Right forelimb (tissue), 1 donor: ENCODE measurements at places on chromosomes 13 and 19.

DNA sequence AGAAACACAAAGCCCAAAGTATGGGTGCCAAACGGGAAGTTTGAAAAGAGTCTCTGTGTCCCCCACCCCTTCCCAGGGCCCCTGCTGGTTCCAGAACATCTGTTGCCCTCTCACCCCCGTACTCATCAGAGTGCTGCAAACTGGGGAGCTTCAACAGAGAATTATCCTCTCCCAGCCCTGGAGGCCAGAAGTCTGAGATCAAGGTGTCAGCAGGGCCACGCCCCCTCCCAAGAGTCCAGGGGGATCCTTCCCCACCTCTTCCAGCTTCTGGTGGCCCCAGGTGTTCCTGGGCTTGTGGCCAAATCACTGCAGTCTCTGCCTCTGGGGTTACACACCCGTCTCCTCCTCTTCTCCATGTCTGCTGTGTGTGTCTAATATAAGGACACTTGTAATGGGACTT is 183.4 kb downstream of the PTPRS start:
- DNase-seq, result no peak

GRCh38 chr19:15042826-15043225 is 6.5 kb upstream of the CASP14 start:
- DNase-seq, result no peak

GRCh38 chr13:59480396-59481259 is 683.1 kb downstream of the DIAPH3 start:
- DNase-seq, result no peak

DNA sequence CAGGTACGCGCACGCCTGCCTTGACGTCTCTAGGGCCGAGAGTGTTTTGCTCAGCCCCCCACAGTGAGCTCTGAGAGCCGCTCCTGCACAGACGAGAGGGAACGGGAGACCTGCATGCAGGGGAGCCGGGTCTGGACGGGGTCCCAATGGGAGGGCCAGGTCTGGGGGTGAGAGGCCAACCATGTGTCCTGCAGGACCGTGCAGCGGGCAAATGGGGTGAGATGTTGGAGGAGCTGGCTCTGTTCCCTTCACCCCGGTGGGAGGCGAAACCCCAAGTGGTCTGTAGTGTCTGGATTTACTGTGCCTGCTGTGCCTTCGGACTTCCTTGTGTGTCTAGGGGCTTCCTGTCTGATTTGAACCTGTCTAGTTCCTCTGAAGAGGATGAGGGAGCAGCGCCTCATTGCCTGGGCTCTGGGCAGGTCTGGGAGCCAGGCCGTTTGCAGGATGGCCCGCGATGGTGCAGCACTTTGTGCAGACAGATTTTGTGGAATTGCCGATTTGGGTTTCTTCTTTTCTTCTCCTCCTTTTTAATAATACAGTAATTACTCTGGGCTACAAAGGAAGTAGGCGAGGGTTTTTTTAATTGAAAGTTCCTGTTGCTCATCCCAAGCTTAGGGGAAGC is 2.1 kb downstream of the CSNK1G2 start:
- no peak for DNase-seq

GRCh38 chr19:55474269-55475265 is 1.9 kb upstream of the ZNF628 start:
- no peak for DNase-seq

GRCh38 chr13:36029166-36029565 is 102.0 kb downstream of the DCLK1 start:
- DNase-seq, result no peak

GRCh38 chr19:10899151-10899653 is 27.8 kb downstream of the CARM1 start:
- DNase-seq, result no peak

DNA sequence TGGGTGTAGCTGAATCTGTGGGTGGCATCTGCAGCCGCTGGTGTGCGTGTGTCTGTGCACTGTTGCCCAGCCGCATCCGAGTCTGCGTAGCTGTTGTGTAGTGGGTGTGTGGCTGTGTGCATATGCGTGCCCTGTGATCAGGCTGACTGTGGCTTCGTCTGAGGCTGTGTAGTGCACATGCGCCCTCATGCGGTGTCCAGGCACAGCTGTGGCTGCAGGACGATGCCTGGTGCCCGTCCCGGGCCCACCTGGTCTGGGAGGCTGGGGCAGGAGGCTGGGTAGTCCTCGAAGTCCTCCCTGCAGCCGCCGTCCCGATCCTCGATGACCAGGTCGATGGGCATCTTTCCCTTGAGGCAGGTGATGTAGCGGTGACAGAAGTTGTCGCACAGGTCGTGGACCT is 4.9 kb downstream of the MEIS3 start:
- no peak for DNase-seq

DNA sequence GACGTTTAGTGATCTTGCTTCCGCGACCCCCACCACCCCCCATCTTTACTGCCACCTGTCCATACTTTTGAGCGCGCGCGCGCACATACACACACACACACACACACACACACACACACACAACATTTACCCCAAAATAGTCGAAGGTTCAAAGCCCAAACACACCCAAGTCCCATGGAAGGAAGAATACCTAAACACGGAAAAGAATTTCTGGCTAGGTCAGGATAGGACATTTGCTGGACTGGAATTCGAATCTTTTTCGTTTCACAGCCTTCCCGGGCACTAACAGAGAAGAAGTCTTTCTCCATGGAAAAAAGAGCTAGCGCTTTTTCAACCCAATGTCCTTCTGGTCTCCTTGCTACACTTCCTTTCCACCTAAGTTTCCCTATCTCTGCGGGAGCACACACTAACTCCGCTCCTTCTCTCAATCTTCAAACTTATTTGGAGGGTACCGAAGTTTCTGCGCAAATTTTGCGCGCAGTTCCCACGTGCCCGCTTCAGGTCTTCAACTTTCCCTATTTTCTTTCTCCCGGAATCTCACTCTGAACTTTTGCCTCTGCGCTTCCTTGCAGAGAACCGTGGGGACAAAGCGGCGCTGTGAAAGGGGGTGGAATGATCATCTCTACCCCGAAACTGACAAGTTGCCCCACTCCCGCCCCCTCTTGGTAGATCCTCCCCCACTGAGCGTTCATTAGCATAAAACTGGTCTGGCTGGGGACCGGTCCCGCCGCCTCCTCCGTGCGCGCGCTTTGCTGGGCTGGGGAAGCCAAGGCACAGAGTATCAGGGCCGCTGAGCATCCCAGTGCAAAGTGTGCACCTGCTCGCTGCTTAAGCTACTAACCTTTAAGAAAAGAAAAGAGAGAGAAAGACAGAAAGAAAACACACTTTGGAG is 2.7 kb downstream of the DACH1 start:
- peak; percentile 57 for DNase-seq

DNA sequence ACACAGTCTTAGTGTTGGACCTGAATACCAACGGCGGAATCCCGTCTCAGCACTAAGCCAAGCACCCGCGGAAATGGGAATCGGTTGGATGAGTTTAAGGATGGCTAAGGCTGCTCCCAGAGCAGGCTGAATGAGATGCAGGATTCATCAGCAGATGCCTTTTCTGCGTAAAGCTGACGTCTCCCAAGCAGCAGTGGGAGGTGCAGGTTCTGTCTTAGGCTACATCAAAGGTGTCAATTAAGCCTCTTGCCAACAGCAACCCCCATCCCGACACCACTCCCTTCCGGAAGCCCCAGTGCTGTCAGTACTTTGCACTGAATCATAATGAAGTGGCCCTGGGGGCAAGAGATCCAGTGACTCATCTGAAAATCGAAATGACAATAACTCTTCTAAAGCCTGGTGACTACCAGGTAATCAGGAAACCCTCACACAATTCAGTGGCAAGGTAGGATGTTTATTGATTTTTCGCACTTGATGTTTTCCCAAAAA is 275.6 kb downstream of the DCLK1 start:
- DNase-seq, result no peak

- DNase-seq, result no peak
Observed at GRCh38 chr13:97341135-97341534, 92.8 kb upstream of the RAP2A start.

DNA sequence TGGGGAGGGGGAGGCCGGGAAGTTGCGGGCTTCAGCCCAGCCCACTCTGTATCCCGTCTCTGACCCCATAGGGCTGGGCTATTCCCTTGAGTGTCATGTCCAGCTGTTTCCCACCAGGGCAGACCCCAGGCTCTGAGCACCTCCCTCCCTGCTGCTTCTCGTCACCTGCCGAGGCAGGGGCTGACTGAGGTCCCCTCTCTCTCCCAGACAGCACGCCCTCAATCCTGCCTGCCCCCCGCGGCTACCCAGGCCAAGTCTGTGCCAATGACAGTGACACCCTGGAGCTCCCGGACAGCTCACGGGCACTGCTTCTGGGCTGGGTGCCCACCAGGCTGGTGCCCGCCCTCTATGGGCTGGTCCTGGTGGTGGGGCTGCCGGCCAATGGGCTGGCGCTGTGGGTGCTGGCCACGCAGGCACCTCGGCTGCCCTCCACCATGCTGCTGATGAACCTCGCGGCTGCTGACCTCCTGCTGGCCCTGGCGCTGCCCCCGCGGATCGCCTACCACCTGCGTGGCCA is 625 bp downstream of the F2RL3 start:
- DNase-seq, result no peak

- no peak for DNase-seq
Observed at GRCh38 chr19:16874250-16874977, 14.4 kb upstream of the F2RL3 start.

GRCh38 chr19:18637673-18638630 is 1.1 kb downstream of the KLHL26 start:
- no peak for DNase-seq

- DNase-seq, result no peak
Observed at GRCh38 chr19:7606289-7606688, 10.6 kb downstream of the CAMSAP3 start.

DNA sequence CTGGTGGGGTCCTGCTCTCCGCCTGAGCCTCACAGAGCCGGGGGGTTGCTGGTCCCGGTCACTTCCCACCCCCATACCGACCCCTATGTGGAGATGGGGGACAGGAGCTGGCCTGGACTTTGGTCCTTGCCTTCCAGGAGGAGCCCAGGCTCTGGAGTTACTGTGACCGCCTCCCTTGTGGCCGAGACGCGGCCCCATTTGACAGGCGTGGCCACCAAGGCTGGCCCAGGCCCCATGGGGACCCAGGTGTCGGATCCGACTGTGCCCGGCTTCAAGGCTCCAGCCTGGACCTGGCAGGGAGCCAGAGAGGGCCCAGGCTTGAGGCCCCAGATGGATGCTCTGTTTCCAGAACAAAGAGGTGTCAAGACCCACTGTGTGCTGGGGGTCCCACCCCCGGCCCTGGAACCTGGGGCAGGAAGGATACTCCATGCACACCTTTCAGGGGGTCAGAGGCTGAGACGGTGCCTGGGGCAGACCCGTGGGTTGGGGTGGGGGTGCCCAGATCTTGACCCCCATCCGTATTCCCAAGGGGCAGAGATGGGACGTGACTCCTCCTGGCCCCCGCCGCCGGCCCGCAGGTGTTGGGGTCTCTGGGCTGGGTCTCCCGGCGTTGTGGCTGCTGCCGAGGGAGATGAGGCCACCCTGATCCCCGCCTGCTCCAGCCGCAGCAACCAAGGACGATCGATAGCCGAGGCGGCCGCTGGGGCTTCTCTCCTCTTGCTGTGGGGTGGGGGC is 47.8 kb upstream of the TCF3 start:
- DNase-seq, result no peak

DNA sequence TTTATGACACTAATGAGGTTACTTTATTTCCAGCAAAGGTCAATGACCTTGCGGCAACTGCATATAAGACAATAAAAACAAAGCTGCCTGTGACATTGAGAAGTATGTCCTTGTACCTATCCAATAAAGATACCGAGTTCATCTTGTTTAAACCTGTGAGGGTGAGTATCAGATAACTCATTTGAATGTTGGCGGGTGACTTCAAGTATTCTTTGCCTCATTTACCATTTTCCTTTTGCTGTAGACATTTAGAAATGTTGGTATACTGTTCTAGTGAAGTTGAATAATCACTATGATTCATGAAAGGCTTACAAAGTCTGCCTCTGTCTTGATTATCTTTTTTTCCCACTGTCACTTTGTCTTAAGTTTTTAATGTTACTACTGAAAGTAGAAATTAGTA is 65.0 kb downstream of the COG3 start:
- no peak for DNase-seq
